A549 treated with GW870086 at 1 μM for 4 hours (cell line): ENCODE measurements at places on chromosomes 4 and X. TPM values are rescaled to one million over a fixed set of nuclear protein-coding genes. Genes with fewer than 3 reads are reported as not detected.

Gene IRS4
- 0.03 TPM in 1 of 5 replicates, not detected in the others for total RNA-seq

Gene TMSB15C
- 0.06 to 0.19 TPM (median 0.12 TPM) in 4 of 5 replicates, not detected in the other for total RNA-seq

Gene MAGEC1
- total RNA-seq, result 0.06 to 0.09 TPM in 2 of 5 replicates, not detected in the others

Gene CLCN3
- total RNA-seq, result 12.8 to 19.9 TPM (median 18.6 TPM) in 5 replicates

Gene TMEM35A
- total RNA-seq, result not detected in 5 replicates

Gene PCDH19
- 0.02 to 0.03 TPM (median 0.02 TPM) in 5 replicates for total RNA-seq

Gene MAP7D2
- 5.4 to 6.5 TPM (median 5.9 TPM) in 5 replicates for total RNA-seq
